ENCODE measurements at places on chromosomes 11 and 22.

GRCh38 chr22:39087881-39088684 lies 9.0 kb upstream of the APOBEC3H start:
- DNase-seq, result no peak

DNA sequence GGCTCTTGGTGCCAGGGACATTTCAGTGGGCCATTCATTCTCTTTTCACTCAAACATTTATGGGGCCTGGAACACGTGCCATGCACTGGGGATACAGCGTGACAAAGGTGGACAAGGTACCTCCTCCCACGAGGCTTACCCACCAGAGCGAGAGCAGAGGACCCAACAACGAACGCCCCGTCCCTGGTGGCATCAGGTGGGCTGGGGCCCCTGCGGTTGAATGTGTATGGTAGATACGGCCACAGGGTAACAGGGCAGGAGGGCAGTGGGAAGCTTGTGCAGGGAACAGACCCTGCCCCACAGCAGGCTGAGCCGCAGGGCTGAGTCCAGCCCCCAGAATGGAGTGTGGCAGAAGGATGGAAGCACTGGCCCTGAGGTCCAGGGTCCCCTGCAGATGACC lies 81.1 kb downstream of the LRRC32 start:
- no peak for DNase-seq

- no peak for DNase-seq
Observed at GRCh38 chr11:63687845-63688244, 6.5 kb downstream of the RTN3 start.

DNA sequence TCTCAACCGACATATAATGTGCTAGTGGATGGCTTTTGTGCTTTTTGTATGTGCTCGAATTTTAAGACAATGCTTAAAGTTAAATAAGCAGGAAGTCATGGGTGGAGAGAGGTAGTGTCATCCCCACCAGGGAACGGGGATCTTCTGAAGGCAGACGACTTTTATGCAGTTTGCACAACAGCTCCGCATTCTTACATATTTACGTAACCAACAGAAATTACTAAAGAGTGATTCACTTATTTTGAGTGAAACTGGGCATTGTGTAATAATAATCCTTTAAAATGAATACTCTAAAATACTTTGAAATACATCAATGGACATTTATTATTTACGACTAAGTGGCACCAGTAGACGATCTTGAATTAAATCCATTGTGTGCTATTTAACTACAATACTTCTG lies 305.1 kb downstream of the CNTN5 start:
- DNase-seq, result no peak

- DNase-seq, result no peak
Observed at GRCh38 chr22:42622061-42622710, 7.5 kb upstream of the POLDIP3 start.

- DNase-seq, result no peak
Observed at GRCh38 chr11:65390099-65390941, 3.9 kb downstream of the FRMD8 start.

DNA sequence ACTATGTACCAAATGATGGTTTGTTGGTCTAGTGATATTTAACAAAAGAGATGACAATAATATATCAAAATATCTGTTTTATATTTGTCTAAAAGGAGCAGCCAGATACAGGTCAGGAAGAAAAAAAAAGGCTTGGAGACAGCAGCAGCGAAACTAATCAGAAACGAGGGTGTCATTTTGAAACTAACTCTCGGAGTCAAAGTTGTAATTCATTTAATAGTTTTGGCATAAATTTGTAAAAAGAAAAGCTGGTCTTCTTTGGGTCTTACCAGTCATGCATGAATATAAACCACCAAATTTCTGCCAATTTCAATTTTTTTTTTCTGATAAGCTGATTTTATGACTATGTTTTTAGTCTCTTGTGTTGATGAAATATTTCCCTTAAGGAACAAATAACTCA lies 25.5 kb downstream of the NPAT start:
- DNase-seq, result no peak

DNA sequence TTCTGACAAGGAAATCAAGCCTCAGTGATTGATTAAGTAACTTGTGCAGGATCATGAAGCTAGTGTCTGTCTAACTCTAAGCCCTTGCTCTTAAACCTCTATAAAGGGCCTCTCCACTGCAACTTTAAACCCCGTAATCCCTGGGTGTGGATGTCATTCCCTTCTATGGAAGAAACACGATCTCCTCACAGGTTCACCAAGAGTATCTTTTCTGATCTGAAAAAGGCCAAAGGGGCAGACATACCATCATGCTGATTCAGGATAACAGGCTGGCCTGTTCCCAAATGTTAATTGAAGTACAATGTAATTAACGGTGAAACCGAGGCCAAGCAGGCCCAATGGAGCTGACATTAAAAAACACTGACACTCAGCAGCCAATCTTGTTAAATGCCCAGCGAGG lies 17.1 kb downstream of the TTC12 start:
- no peak for DNase-seq

GRCh38 chr11:41334007-41334933 lies 125.2 kb downstream of the LRRC4C start:
- no peak for DNase-seq

DNA sequence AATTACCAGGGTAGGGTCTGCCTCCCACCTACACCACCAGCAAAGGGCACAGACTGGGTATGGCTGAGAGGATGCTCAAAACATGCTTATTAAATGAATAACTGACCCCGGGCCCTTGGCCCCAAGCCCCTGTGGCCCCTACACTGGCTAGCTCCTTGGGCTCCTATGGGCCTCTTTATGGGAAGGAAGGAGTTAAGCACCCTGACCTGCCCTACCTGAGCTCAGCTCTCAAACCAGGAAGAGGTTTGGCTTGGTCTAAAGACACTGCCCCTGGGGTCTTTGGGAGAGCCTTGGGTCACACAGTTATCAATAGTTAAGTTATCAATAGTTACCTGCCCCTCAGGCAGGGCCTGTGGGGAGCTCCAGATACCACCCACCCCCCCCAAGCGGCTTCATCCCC lies 1.2 kb downstream of the USH1C start:
- no peak for DNase-seq

- peak; percentile 12 for DNase-seq
Observed at GRCh38 chr22:28855355-28856094, 27.8 kb upstream of the ZNRF3 start.

GRCh38 chr11:115895594-115895993 lies 391.4 kb upstream of the CADM1 start:
- no peak for DNase-seq

DNA sequence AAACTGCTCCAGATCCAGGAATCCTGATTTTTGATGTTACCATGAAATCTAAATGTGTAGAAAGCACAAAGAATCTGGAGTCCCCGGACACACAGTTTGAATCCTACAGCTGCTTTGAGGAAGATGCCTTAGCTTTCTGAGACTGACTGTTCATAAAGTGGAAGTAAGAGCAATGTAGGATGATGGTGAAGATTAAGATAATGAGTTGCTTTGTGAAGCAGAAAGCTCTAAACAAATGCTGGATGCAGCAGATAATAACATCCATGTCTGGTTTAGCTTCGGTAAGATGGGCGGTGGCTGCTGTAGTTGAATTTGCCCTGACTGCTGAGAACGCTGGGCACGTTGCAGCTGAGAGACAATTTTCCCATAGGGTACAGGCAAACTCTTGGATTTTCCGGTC lies 20.1 kb downstream of the OVOL1 start:
- DNase-seq, result no peak

DNA sequence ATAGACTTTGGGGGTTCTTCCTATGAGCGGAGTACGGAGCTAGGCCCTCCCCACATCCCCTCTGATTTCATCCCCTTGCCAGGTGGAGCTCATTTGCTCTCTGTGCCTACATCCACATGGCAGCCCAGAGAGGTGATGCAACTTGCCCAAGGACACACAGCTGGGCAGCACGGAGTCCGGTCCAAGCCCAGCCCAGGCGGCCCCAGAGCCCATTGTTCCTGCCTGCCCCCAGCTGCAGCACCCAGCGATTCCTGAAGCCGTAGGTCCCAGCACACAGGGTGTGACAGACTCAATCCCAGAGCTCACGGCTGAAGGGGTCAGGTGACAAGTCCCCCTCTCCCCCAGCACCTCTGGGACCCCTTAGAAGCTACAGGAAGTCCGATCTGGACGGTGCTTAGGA lies 22.2 kb upstream of the RFPL3 start:
- no peak for DNase-seq

DNA sequence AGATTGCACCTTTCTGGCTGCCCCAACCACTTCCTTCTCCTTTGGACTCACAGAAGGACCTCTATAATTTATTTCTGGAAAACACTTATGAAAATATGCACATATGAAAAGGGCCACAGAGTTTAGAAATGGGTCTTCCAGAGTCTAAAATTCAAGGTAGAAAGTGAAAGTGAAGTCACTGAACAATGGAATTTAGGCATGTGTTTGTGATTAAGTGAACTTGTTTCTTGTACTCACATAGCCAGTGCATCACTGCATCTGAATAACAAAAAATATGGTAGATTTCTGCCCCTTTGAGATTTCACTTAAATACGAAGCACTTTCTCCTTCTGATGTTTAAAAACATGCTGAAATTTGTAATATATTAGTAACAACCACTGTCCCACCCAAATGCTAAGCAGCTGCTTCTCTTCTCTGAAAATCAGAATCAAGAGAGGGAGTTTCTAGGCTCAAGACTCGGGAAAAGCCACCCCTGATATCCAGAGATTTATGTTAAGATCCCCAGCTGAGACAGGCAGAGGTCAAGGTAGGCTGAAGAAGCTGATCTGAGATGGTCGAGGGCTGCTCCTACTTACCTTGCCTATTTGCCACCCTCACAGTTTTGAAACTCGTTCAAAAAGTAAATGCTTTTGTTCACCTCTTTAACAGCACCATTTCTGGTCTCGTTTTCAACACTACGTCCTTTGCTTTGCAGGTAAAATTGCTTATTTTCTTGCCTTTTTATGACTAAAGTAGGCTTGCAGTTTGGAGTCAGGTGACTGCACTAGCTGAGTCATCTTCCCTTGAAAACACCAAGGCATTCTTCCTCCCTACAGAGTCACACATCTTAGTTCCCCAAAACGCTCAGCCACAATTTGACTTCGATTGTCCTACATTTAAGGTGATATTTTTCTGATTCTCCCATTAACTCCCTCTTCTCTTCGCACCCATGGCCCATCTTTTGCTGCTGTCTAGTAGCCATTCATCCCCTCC lies at the start of gene XKR3:
XKR3 (minus strand) TSS at position 696 of the 972 bp plus-strand sequence. CDS start 17,338 bp downstream, outside the sequence.
- peak; percentile 31 for DNase-seq

GRCh38 chr11:64601605-64602465 lies 10.8 kb downstream of the SLC22A12 start:
- no peak for DNase-seq

GRCh38 chr11:110251836-110252235 lies 44.6 kb downstream of the RDX start:
- no peak for DNase-seq

Data from CD4-positive, alpha-beta T cell treated with Interleukin-1 beta for 1 hour (primary cell).